Foreskin keratinocyte (primary cell): ENCODE measurements at places on chromosomes 3 and 15. TPM values are rescaled to one million over a fixed set of nuclear protein-coding genes. Genes with fewer than 3 reads are reported as not detected.
A peak's percentile ranks its signal among the peaks of the same experiment; 100 is the strongest.

Gene THPO
- not detected in 2 replicates for total RNA-seq

DNA sequence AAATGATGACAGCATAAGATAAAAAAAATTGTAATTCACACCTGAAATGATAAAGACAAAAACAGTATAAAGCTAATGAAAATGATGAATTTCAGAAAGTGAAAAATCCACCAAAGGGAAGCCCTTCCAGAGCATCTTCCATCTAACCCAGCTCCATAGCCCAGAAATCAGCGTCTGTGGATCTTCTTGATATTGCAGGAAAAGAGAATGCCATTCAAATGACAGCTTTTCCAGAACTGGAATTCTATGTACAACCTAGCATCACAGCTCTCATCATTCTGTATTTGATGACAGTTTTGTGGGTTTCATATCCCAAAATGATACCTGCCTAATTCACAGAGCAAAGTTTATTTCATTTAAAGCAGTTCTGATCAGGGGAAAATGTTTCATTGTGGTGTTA lies 267.3 kb downstream of the FHIT start:
- DNase-seq: no peak

Gene CCR1
- not detected in 2 replicates for total RNA-seq

- DNase-seq: peak; percentile 92
Observed at GRCh38 chr3:41117398-41117870, 81.9 kb upstream of the CTNNB1 start.

GRCh38 chr15:49863431-49864224 lies 242.8 kb downstream of the DTWD1 start:
- DNase-seq: peak; percentile 59

DNA sequence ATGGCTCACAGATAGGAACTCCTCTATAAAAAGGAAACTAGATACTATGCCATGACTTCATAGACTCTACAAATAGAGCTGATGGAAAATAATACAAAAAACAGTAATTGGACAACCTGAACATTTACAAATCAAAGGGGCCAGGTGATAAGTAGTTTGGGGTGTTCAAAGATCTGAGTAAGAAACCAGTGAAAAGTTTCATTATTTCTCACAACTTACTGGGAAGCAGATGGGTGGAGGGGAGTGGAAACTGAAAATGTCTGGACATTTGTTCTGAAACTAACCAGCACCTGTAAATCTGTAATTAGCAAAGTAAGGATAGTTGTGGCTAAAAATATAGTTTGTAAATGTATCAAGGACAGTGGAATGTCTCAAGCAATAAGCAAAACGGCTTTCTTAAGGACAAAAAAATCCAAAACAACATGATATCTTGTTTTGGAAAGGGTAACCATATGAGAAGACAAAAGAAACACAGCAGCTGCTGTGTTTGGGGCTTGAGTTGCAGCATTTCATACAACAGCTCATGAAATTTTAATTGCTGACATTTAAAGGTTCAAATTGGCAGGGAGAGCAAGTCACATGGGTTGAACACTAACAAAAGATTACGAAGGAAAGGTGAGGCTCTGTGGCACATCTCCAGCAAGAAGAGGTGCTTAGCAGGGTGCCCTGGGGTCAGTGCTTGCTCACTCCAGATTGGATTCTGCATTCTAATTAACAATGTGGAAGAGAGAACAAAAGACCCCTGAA lies 26.8 kb upstream of the THBS1 start:
- no peak for DNase-seq
